ENCODE measurements at places on chromosomes 12 and 14.

GRCh38 chr14:91374879-91375702 lies 42.5 kb downstream of the CCDC88C start:
- peak; percentile 38 for DNase-seq

DNA sequence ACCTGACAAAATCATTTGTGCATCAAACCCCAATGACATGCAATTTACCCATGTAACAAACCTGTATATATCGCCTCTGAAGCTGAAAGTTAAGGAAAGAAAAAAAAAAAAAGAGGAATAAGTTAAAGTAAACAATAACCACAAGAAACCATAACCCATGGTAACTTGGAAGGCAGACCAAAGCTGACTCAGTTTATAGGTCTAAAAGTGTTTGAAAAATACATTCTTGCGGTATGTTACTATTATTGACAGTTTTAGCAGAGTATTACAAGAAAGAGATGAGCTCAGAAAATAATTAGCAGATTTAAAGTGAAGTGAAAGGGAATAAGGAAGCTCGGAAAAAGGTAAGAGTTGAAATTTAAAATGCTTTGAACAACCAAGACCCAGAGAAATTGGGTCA lies 34.4 kb upstream of the MGAT4C start:
- no peak for DNase-seq

DNA sequence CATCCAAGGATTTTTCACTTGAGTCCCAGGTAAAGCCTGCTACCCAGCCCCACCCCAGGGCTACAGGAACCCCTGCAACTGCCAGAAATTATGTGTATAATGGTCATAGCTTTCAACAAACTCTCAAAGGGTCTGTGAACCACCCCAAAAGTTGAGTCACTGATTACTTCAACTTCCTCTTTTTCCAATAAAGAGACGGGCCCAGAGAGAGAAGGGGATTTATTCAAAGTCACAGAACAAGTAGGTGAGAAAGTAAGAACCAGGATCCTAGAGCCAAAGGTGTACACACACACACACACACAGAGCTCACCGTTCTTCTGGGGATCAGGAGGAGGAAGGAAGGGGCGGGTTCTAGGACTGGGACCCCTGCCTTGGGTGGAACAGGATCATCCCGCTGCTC lies 4.8 kb upstream of the ITPK1 start:
- DNase-seq, result no peak

DNA sequence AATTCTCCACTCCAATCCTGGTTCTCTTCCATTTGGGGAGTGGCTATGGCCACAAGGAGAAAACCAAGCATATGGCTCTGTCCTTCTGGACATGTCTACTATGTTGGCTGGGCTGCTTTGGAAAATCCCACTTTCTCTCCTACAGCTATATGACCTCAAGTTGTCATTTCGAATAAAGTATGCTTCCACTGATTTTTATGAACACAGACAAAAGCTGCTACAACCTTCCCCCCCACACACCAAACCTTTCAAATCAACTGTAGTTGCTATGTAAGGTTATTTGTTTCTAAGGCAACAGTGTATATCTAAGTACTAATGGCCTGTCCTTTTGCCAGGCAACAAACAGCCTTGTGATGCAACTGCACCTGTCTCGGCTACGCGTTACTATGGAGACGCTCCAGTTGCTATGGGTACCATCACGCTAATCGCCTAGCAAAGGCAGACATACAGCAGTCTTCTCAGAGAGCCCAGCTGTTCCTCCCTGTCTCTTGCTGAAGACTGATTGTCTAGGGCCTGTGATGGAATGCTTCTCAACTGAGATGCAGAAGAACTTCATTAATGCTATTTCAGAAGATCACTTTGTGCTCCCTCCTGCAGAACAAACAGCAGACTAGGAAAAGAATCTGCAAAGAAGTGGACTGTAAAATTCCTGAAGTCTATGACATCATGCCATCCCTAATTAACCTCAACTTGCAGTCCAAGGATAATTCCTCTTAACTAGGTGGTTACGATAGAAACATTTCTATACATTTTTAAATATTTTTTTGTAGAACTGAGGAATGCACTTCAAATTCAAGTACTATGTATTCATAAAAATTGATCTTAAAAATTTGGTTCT lies 67.6 kb downstream of the FOXN3 start:
- peak; percentile 87 for DNase-seq

DNA sequence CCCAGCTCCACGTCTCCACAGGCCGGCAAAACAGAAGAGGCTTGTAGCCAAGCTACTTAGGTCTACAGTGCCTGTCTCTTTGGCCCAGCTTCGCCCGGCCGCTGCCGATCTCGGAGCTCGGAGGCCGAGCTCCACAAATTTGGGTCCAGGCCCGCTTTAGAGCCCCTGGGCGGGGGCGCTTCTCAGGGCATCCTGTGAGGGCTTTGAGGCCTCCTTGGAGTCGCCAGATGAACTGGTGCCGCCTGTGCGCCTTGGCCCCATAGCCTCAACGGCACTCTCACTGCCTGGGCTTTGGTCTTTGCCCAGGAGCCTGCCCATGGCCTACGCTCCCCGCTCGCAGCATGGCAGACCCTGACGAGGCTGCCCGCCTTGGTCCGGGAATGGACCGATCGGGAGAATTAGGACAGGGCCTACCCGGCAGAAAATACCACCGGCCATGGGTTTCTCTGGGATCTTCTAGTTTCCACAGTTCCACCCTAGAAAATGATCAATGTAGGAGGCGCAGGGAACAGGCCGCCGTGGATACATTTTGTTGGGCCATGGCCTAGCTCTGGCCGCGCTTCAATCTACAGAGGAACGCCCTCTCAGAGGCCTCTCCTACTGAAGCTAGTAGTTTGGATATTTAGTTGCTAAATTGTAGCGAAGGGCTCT lies 953 bp upstream of the NKX2-8 start:
- no peak for DNase-seq

DNA sequence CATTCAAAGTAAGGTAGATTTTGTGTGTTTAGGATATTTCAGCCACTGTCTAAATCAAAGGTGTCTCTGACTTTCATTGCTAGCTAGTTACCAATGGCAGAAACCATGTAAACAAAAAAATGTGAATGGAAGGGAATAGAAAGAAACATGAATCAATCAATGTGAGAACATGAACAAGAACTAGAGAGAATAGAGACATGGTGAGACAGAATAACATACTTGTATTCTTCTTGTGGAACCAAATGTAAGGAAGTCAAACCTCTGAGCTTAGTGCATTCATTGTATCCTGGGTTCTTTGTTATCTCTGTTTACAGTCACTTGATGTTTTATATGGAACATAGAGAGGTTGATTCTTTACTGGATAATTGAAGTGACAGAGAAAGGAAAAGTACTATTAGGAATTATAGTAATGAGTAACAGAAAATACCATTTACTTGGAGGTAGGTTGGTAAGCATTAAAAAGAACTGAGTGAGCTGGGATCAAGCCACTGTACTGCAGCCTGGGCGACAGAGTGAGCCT lies 2.6 kb upstream of the WNK1 start:
- no peak for DNase-seq
